ENCODE measurements at places on chromosomes 16 and 17. TPM values are rescaled to one million over a fixed set of nuclear protein-coding genes. Genes with fewer than 3 reads are reported as not detected.

GRCh38 chr16:84061236-84061819 lies 18.7 kb upstream of the SLC38A8 start:
- no peak for DNase-seq

Gene GPR142
- total RNA-seq, result not detected

Gene PRSS36
- total RNA-seq, result 1.1 TPM

Gene PNMT
- 5.9 TPM for total RNA-seq

- DNase-seq, result no peak
Measured at GRCh38 chr17:9544221-9544620, 31.4 kb downstream of the STX8 start.

Gene SCNN1B
- total RNA-seq, result 0.25 TPM

DNA sequence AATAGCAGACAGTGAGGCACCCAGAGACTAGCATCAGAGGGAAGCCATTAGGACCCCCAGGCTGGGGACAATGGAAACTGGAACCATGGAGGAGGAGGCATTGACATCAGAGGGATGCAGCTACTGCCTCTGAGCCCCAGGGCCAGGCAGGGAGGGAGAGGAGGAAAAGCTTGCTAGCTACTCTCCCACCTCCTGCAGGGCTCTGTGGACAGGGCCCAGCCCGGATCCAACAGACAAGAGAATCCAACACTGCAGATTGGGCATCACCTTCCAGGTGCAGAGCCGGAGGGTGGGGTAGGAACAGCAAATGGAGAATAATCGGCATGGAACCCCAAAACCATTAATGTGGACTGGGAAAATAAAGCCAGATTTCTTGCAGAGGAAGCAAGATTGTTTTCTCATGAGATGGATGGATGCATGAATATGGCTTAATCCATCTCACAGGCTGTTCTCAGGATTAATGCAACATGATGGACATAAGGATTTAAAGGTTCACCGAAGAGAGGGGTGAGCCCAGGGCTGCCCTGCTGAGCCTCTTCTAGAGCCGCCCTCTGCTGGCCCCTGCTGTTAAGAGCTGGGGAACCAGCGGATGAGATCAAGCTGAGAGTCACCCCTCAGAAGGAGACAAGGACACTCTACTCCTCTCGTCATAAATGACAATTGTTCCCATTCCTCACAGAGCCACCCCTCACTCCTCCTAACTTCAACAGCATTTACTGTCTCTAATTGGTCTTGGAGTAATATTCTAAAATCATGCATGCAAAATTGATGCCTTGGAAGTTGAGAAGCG lies 48.8 kb downstream of the DNAH3 start:
- no peak for DNase-seq

- no peak for DNase-seq
Measured at GRCh38 chr17:47106130-47106529, 83.0 kb downstream of the CDC27 start.

Gene HS3ST3A1
- not detected for total RNA-seq

- no peak for DNase-seq
Measured at GRCh38 chr17:44793885-44794842, 35.4 kb downstream of the ADAM11 start.

Measured in psoas muscle (tissue), 8 donors.